Activated CD4-positive, alpha-beta T cell treated with anti-CD3 and anti-CD28 coated beads, Interleukin-2, amount 50 U/mL, for 24 hours (primary cell): ENCODE measurements at places on chromosomes 6 and 20.

DNA sequence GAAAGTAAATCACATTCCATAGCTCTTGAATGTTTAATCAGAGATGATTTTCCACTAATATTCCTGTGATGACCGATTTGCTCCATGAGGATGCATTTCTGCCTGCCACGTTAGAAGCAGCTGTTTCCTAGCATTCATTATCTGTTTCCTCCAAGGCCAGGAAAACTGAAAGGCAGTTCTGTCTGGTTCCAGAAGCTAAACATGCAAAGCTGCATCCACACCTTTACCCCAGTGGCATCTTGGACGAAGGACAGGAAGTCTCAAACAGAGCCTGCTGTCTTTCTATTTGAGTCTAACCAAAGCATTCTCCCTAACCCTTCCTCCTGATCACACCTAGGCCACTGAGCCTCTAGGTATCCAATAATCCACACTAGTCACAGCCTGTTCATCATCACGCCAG, 27.6 kb downstream of the CNKSR3 start:
- no peak for DNase-seq

- DNase-seq = no peak
These were observed 67.4 kb downstream of the UST start for GRCh38 chr6:148814082-148814790.

GRCh38 chr6:49541210-49541724, 9.2 kb upstream of the C6orf141 start:
- no peak for DNase-seq

- DNase-seq = no peak
These were observed 253.4 kb downstream of the EPHA7 start for GRCh38 chr6:93165850-93166430.

GRCh38 chr20:20492521-20493332, 124.8 kb downstream of the INSM1 start:
- no peak for DNase-seq

- no peak for DNase-seq
These were observed 324.3 kb downstream of the QKI start for GRCh38 chr6:163738725-163739407.

DNA sequence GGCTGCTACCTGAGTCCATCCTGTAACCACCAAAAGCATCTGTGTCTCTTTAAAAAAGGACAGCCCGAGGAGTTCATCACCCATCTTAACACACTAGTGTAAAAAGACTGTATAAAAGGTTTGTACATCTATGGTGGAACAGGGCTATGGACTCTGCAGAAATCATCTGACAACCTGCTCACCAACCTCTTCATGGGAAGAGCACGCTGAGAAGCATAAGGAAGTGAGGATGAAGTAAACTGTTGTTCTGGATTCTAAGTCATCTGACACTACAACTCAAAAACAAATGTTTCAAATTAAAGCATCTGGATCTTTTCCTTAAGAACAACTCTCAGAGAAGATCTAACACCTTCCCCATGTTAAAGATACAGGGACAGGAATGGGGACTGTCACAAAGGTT, 5.4 kb downstream of the IFNGR1 start:
- DNase-seq = no peak

GRCh38 chr6:119339941-119340456, 9.6 kb downstream of the MAN1A1 start:
- DNase-seq = no peak

DNA sequence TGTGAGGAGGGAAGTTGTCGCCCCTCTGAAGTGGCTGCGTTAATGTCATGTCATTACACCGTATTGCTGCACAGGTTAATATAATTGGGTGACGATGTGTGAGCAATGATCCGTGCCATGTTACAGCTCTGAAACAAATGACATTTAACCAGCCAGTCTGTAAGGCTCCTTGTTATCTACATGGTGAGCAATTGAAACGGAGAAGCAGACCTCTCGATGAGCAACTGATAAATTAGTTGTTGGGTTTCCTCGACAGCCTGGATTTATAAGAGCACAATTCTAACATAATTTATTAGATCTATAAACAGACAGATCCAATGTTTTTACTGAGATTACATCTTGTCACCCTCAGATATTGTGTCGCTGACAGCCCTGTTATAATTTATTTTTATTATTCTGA, 49.9 kb upstream of the MAFB start:
- no peak for DNase-seq

DNA sequence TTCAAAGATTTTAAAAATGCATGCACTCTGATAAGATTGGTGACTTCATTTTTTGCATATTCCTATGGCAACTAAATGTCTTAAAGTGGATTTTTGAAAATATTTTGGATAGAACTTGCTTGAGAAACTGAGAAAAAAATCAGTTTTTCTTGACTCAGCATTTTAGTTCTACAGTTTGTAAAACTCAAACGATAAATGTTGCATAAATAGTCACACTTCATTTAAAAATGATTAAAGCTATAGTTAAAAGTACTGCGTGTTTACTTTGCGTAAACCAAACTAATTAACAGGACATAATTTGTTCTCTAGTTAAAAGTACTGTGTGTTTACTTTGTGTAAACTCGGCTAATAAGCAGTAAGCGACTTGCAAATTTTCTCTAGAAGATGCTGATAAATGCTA, 28.3 kb upstream of the MEI4 start:
- no peak for DNase-seq

DNA sequence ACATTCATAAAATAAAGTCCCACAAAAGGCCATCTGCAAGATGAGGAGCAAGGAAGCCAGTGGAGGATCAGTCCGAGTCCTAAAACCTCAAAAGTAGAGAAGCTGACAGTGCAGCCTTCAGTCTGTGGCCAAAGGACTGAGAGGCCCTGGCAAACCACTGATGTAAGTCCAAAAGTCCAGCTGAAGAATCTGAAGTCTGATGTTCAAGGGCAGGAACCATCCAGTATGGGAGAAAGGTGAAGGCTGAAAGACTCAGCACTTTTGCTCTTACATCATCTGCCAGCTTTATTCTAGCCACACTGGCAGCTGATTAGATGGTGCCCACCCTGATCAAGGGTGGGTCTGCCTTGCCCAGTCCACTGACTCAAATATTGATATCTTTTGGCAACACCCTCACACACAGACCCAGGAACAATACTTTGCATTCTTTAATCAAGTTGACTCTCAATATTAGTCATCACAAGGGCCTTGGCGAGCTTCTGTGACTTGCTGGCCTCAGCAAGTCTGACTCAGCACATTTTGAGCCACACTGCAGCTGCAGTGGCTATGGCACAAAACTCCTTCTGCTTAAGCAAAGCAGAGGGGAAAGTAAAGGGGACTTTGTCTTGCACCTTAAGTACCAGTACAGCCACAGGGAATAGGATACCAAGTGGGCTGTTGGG, 1370.3 kb upstream of the CITED2 start:
- DNase-seq = no peak

GRCh38 chr6:39634646-39635341, 90.4 kb downstream of the KIF6 start:
- DNase-seq = no peak

- DNase-seq = no peak
These were observed 1.2 kb downstream of the ECI2 start for GRCh38 chr6:4133941-4134838.

DNA sequence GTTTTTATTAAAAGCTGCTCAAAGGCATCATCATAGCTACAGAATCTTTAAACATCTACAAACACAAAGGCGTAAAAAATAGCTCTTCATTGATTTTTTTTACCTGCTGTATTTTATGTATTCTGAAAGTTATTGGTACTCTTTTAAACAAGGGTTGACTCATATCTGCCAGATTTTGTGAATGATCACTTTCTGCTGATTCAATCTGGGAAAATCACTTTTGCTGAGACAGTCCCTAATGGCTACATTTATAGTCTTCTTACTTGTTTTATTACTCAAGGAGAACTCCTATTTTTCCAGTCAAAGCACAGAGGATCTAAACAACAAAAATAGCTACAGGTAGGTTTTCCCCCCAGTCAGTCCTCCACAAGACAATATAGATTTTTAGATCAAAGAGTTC, 739.0 kb downstream of the CBLN4 start:
- DNase-seq = no peak

DNA sequence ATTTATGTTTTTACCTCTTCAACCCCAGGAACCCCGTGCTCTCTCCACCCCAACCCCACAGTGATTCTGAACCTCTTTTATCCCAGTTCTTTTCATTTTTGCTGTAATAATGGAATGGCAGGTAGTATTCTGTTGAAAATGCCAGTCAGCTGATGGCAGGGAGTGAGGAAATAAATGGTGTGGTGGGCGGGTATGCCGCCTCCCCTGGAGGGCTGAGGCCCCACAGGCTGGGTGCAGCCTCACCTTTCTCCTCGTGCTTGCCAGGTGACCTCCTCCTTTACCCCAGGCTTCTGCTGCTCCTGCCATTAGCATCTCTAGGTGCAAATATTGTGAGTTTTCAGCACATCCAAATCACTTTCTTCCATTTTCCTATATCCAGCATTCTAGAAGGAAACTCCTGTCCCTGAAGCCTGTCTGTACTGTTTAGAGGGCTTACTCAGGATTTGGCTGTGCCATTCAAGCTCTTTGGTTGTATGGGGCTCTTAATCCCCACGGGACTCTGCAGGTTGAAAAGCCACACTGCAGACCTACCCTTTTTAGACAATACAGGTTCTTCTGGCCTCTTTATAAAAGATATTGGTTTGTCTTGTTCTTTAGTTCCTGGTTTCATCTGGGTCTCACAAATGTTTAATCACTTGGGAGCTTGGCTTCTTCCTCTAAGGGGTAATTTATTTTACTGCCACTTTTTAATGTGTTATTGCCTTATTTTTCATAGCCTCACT, 201.8 kb downstream of the JARID2 start:
- no peak for DNase-seq

DNA sequence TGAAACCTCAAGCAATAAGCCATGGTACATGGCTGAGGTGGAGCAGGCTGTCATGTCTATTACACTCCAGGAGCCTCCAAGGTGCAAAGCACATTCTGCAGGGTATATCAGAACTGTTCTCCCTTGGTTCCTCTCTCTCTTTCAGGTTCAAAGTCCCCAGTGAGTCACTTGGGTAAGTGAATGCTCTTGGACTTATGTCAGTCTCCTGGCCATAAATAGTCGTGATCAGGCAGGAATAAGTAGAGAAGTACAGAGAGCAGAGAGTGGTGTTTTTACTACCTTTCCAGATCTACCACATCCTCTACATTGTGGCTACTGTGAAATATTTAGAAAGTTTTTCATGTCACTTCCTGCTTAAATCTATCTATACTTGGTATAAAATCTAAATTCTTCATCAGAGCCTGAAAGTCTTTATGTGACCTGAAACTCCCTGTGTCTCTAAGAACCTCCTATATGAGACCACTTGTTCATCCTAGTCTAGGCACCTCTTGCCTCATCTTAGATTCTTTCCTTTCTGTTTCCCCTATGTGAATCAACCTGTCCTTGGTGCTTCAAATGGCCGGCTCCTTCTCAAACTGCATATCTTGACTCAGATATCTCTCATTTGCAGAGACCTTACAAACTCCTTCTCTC, 1077.6 kb upstream of the MAP3K7 start:
- no peak for DNase-seq

- DNase-seq = no peak
These were observed 23.4 kb downstream of the FAM217A start for GRCh38 chr6:4055420-4056041.

DNA sequence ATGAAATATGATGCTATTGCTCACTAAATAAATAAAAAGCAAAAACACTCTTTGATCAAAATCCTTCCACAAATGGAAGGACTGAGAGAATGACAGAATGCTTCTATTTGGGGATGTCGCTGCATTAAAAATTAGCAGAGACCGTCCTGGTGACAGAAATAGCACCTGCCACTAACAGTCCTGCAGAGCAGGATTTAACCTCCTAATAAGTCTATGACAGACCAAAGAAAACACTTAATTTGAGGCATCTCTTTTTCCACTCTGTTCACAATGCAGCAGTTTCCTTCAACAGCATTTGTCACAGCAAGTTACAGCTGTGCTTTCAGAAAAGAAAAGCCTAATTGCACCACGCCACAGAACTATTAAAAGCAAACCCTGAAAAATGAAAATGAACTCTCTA, 140.6 kb upstream of the BEND6 start:
- no peak for DNase-seq

GRCh38 chr20:25011831-25012241, 19.3 kb upstream of the APMAP start:
- DNase-seq = no peak
